ENCODE measurements at places on chromosomes 7 and 10.

DNA sequence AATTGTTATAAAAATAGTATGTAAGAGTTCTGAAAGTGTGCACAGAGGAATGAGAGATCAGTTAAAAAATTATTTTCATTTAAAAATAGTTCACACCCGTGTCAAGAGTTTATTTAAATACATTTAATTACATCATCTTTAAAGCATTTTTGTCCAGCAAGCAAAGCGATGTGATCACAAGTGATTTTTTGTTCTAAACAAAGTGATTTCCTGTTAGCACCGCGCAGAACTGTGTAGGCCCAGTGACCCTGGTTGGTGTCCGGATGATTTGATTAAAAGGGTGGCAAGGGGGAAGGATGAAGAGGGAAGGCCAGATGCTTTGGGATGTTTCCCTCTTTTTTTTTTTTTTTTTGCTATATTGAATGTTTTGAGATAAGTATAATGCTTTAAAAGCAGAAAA is 227.8 kb upstream of the PITRM1 start:
- DNase-seq, result no peak

- no peak for DNase-seq
Observed at GRCh38 chr10:3419719-3420495, 247.3 kb upstream of the PITRM1 start.

- no peak for DNase-seq
Observed at GRCh38 chr7:42241424-42241823, 4.4 kb upstream of the GLI3 start.

DNA sequence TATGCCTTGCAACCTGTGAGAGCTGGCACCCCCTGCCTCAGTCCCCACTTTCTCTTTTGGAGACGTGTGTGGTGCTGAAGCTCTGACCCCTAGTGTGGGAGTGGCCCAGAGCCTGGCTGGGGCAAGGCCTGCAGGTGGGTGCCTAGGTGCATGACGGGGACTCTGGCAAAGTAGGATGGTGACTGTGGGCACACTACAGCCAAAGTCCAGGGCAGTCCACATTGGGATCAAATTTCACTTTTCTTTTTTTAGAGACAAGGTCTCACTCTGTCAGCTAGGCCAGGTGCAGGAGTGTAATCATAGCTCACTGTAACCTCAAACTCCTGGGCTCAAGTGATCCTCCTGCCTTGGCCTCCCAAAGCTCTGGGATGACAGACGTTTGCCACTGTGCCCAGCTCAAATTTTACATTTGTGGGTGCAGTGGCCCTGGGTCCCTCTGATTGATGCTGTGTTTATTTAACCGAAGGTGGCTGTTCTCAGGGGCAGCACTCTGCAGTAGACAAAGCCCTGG is 52.3 kb downstream of the NEURL1 start:
- peak; percentile 7 for DNase-seq

- no peak for DNase-seq
Observed at GRCh38 chr10:110744782-110745181, 100.6 kb downstream of the RBM20 start.

DNA sequence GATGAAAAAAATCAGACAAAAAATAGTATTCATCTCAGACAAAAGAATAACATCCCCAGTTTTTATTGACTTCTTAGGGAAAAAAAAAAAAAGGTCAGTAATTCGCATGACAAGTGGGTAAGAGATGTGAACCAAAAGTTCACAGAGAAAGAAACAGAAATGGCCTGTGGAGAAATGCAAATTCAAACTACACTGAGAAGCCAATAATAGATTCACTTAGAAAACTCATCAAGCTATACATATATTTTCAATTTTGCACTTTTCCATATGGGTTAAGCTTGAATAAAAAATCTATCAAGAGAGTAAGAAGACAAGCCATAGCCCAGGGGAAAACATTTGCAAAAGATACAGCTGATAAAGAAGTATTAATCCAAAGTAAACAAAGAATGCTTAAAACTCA is 28.0 kb downstream of the HERC4 start:
- DNase-seq, result no peak

GRCh38 chr7:150400008-150400787 is 21.1 kb downstream of the ZNF775 start:
- DNase-seq, result no peak

GRCh38 chr7:150958062-150958552 is 20.0 kb downstream of the KCNH2 start:
- no peak for DNase-seq

DNA sequence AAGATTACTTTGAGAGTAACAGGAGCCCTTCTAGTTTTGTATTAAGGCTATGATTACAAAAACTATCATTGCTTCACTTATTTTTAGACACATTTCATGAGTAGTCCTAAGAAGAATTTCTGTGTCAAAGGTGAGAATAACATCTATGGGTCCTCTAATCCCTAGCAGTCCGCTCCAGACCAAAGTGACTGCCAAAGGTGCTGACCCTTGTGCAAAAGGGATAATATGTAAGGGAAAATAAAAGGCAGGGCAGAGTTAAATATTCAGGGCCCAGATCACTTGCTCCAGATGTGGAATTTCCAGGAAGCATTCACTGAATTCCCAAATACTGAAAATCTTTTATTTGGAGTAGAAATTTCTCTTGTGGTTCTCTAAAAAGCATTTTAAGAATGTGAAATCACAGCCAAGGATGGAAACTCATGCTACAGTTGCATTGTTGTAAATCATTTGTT is 29.3 kb downstream of the RHOBTB1 start:
- DNase-seq, result no peak

- DNase-seq, result peak; percentile 17
Observed at GRCh38 chr7:33423646-33424020, 294.3 kb downstream of the BBS9 start.

- no peak for DNase-seq
Observed at GRCh38 chr10:104450490-104450889, 96.9 kb downstream of the CFAP58 start.

GRCh38 chr7:117092785-117093184 is 139.5 kb downstream of the ST7 start:
- DNase-seq, result no peak

GRCh38 chr7:151435103-151435916 is 4.6 kb downstream of the CRYGN start:
- DNase-seq, result no peak

- no peak for DNase-seq
Observed at GRCh38 chr7:36205803-36206202, 52.7 kb downstream of the EEPD1 start.

- no peak for DNase-seq
Observed at GRCh38 chr7:117043108-117043825, 90.0 kb downstream of the ST7 start.

- DNase-seq, result no peak
Observed at GRCh38 chr7:3164380-3164792, 120.7 kb upstream of the CARD11 start.

DNA sequence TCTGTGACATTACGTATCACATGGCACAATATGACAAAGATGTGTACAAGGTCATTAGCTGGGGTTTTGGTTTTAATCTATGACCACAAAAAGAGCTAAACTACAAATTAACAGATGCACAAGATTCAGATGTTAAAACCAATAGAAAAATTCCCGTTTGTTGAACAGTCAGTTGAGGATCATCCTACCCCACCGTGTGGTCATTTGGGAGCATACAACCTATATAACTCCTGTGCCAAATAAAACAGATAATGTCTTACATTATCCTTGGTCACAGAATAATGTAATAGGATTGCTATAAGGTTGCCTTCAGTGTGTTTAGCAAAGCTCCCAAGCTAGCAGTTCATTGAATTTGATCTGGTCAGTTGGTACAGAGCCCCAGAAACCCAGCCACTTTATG is 28.2 kb downstream of the ASNS start:
- no peak for DNase-seq

DNA sequence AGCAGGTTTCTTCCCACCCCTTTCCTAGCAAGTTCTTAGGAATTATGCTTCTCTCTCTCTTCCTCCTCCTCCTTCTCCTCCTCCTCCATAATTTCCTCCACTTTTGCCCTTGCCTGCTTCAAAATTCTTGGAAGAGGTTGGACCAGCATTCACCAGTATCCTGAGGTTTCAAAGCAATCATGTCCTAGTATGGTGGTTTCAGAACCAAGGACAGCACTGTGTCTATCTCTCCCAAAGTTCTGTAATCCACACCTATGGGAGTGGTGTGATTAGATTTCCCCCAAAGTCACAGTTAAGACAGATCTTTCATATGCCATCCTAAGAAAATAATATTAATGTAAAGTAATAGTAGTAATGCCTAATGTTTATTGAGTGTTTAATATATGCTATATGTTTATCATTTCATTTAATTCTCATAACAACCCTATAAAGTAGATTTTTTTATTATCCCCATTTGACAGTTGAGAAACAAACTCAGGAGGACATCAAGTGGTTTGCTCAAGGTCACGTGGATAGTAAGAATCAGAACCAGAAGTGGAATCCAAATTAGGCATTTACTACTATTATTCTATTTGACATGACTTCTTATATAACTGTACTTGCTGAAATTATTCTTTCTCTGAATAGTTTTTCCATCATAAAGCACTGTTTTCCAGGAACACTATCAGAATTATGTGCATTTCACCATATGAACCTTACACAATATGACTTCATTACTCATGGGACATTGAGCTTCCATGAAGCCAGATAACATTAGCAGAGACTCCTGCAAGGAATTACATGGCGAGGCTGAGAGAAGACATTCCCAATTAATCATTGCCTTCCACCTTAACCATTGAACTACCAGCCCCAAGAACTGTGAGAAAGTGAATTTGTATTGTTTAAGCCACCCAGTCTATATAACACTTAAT is 91.4 kb downstream of the IPMK start:
- peak; percentile 50 for DNase-seq

DNA sequence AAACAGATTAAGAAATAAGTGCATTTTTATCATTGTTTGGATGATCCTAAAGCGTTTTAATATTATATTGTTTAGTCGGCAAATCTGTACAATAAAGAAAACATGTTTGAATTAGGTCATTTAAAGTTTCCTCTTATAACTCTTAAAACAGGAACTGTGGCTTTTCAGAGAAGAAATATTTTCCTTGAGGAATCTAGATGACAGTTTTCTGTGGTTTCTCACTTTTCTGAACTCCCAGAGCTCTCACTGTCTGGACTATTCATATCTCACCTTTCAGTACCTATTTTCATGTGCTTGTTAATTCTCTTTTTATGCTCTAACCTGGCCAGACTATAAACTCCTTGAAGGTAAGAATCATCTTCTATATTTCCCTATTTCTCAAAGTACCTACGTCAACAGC is 135.1 kb downstream of the CHN2 start:
- no peak for DNase-seq

DNA sequence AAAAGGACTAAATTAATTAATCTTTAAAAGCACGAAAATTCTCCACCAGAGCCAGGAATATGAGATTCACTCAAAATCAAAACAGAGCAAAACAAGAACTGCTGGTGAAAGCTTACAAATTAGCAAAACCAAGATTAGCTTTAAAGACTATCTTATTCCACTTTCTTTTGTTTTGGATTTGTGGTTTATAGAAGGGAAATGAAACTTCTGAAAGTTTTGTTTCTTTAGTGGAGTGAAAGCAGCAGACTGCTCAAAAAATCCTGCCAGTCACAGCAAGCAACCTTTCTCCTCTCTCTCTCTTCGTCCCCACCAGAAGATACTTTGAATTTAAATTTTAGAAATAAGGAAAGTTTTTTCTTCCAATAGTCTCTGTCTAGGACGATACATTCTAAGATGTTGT is 7.8 kb downstream of the ACTA2 start:
- no peak for DNase-seq

GRCh38 chr10:120428754-120429153 is 28.3 kb upstream of the PLPP4 start:
- DNase-seq, result no peak

DNA sequence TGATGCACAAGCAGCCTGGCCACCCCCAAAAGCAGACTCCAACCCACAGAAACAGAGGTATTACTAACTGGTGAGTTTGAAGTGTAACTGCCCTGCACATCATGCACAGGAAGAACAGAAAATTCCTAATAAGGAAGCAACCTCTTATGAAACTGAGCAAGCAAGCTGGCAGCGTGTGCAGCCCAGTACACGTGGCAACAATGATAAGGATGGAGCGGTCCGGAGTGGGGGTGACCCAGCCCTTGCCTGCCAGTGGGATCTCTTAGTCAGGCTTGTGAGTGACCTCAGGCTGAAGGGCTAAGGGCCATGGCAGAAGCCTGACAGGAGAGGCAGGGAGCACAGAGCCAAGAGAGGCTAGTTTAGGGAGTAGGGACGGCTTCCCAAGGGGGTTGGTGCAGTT is 22.1 kb upstream of the AOAH start:
- no peak for DNase-seq

Measured in iPS-NIHi11 (cell line).